ENCODE measurements at places on chromosomes 13 and 19.
A peak's percentile ranks its signal among the peaks of the same experiment; 100 is the strongest.

DNA sequence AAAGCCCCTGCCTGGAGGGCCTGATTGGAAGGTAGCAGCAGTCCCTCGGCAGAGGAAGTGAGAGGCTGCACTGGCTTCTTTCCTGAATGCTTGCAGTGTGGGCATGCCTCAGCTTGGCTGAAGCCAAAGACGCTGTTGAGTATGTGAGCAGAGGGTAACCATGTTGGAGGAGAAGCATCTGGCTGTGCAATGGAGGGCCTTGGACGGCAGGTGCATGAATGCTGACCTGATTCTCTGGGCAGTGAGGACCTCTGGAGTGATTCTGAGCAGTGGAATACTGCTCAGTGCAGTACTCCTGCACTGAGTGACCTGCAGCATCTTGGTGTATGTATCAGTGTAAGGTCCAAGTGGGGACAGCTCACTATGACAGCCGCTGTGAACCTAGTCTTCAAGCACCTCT is 46.9 kb downstream of the SOX1 start:
- no peak for DNase-seq

- no peak for DNase-seq
Measured at GRCh38 chr13:97780486-97780885, 173.0 kb upstream of the IPO5 start.

GRCh38 chr19:6108721-6109633 is 1.3 kb downstream of the RFX2 start:
- peak; percentile 68 for DNase-seq

DNA sequence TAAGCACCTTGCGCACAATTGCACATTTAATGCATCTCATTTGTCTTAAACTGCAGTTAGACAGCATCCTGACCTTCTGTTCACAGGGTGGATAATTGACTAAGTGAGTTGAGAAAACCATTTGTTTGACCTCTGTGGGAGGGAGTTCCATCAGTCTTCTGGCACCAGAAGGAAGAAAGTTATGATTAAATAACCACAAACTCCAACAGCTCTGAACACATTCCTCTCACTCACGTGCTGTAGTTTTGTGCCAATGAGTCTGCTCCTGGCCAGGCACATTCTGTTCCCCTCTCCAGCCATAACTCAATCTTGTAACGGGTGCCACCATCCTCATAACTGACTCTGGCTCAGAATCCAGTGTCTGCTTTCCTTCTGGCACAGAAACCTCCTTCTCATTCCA is 817.2 kb downstream of the SLITRK1 start:
- DNase-seq = peak; percentile 80

GRCh38 chr13:99472122-99472440 is 29.2 kb upstream of the TM9SF2 start:
- no peak for DNase-seq

DNA sequence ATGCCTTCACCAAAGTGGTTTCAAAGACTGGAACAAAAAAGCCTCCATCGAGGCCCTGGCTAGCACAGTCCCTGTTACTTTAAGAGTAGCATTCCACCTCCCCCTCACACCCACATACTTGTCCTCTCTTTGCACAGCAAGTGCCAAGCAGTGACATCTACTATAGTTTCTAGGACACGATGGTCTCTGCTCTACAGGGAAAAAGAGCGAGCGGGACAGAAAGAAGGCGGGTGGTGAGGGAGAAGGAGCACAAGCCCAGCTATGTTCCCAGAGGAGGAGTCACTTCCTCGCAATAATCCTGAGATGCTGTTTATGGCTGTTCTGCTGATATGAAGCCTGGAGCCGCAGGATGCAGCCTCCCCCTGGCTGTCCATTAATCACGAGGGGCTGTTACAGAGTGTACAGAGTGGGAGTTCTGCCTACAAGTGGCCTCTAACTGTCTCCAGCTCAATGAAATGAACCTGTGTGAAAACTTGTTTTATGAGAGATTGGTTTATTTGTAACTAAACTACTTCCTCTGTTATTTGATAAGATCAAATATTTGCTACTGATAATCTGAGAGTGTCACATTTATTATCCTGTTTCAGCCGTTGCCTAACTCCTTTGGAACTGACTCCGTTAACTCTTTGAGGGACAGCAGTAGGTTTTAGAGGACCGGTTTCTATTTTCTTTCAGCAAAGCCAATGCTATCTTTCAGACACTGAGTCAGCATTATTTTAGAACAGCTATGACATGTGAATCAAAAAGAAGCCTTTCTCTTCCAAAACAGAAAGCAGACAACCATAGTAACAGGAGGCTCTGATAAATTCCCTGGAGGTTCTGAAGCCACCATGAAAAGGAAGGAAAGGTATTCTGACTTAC is 208.0 kb downstream of the SPRY2 start:
- DNase-seq = peak; percentile 53

DNA sequence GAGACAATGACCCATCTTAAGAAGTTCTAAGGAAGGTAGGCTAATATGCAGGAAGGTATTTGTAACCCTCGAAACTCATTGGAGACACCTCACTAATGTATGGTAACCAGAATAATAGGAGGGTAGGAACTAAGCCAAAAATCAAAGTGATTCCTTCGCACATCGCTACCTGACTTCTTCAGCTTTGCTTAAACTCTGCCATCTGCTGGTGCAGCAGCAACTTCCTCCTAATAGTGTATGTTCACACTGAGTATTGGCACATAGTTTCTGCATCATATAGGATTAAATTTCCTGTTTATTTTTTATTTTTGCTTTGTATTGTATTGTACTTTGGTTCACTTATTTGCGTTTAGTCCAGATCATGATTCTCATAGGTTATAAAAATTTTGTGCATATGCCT is 676.2 kb downstream of the GPC5 start:
- no peak for DNase-seq

- DNase-seq = peak; percentile 95
Measured at GRCh38 chr19:45641274-45642105, 2.3 kb upstream of the EML2 start.

DNA sequence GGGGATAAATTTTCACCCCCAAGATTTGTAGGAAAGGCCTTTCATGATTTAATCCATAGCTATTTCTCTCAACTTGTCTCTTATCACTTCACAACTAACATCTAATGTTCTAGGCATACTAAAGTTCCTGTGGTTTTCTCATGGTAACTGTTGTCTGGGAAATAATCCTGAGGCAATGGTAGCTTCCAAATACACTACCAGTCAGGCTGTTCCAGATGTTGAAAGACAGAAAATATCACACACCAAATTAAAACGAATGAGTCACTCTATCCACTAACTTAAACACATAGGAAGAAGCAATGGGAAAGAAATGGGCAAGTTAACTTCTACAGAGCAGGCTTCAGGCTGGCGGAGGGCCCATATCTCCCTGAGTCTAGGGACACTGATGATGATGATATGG is 77.7 kb upstream of the MYO16 start:
- no peak for DNase-seq

GRCh38 chr19:40928850-40929249 is 46.8 kb upstream of the CYP2A7 start:
- no peak for DNase-seq

DNA sequence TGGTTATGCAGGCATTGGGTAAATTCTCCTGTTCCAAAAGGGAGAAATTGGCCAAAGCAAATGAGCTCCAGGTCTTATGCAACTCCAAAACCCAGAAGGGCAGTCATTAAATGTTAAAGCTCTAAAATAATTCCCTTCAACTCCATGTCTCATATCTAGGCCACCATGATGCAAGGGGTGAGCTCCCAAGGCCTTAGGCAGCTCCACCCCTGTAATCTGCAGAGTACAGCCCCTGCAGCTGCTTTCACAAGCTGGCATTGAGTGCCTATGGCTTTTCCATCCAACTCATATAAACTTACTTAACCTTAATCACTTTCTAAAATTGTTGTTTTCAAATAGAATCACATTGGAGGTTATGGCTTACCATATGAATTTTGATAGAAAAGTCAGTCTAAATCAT is 44.7 kb upstream of the ZNF429 start:
- no peak for DNase-seq

DNA sequence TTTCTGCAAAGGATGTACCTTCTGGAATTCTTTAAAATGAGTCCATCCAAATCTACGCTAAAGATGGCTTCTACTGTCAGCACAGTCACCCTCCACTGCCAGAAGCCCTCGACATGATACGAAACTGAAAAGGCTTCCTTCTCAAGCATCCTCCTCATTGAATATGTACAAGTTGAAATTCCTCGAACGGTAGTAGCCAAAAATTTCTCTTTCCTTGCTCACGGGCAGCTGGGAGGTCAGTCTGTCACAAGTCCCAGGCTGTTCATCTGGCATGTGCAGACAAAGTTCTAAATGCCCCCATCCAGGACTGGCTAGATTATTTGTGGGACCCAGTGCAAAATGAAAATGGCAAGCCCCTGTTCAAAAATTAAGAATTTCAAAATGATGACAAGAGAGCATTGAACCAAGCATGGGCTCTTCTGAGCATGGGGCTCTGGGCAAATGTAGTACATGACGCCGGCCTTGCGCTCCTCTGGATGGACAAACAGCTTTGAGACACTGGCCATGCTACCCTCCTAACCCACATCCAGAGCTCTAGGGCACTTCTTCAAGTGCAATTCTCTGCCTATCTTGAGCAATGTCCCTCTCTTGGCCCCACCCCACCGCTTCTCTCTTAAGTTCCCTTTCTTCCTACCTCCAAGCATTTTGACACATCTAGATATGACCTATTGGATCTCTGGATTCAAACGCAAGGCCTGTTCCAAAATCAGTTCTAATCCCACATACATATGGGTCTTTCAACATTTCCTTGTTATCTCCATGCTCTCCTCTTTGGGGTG is 78.9 kb upstream of the FLT1 start:
- no peak for DNase-seq

DNA sequence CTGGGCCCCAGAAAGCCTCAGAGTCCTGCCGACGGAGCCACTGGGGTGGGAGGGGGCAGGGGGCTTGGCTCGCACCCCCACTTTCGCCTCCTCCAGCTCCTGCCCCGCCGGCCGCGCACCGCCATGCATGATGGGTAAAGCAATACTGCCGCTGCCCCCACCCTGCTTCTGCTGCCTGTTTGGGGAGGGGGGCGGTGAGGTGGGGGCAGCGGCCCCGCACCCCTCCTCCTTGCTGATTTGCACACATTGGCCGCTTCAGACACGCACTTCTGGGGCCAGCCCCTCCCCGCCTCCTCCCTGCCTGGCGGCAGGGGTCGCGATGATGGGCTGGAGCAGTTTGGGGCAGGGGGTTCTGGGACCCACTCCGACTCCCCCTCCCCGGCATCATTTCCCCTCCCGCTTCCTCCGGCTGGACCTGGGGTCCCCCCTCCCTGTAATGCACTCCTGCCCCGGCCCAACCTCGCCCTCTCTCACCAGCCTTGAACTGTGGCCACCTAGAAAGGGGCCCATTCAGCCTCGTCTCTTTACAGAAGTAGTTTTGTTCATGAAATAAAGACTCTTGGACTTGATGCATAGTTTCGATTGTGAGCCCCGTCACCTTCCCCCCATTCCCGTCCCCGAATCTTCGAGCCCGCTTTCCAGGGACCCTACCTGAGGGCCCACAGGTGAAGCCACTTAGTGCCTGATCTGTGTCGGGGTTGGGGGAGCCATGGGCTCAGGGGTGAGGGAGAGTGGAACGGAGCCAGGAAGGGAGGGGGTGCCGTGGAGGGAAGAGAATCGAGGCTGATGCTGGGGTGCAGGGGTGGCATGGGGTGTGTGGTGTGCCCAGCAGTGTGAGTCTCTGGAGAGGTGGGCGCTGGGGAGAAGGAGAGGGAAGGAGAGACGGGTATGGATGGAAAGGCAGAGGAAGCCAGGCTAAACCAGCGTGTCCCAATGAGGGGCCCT is 1.4 kb upstream of the HPN start:
- DNase-seq = no peak

- no peak for DNase-seq
Measured at GRCh38 chr19:49520705-49521319, 7.0 kb upstream of the RCN3 start.

DNA sequence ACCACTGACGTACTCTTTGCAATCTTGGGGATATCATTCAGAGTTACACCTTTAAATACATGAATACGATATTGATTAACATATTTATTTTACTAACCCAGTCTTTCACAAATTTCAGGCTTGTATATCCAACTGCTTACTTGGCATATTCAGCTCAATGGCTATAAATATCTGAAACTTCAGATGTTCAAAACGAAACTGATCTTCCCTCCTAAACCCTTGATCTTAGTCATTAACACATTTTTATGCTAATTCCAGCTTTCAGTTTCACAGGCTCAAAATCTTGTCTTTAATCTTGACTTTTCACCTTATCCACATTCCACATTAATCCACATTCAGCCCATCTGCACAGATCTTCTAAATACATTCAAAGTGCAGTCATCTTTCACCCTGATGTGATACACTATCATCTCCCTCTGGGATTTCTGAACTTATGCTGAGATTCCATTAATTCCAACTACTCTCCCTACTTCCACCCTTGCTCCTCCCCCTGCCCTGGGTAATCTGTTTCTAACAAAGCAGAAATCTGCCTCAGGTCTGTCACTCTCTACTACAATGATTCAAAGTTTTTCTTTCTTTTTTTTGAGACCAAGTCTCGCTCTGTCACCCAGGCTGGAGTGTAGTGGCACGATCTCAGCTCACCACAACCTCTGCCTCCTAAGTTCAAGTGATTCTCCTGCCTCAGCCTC is 387.2 kb downstream of the GPC5 start:
- DNase-seq = no peak

DNA sequence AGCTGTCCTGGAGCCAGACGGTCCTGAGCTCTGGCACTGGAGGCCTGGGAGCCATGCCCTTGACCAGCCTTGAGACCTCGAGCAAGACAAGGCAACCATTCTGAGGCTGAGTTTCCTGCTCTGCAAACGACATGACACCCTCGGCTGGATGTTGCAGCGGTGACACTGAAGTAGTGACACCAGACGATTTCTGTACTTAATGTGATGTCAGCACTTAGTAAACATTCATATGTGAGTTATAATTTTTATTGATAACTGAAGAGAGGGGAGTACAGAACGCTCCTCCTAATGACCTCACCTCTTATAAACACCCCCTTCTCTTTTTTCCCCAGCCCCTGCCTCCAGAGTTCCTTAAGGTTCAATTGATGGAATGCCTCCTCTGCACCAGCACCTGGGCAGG is 5.8 kb downstream of the NDUFA3 start:
- no peak for DNase-seq

DNA sequence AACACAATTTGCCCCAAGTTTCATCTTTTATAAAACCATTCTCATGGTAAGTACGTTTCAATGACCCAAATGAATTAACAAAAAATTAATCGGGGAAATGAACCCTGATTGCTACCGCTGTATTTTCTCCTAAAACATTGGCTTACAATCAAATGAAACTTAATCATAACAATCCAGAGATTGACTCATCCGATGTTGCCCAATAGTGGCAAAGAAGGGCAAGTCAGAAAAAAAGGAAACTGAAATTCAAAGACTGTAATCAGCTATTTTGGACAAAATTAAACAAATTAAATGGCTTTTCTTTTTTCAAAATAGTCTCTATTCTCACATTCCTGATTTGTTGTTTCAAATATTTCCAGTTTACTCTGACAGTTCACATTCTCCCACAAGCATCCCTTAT is 3.9 kb upstream of the ACOD1 start:
- no peak for DNase-seq

GRCh38 chr13:60448907-60449510 is 52.0 kb downstream of the TDRD3 start:
- no peak for DNase-seq

GRCh38 chr19:41552558-41552957 is 23.4 kb upstream of the CEACAM21 start:
- no peak for DNase-seq

GRCh38 chr13:99687723-99688397 is 186.6 kb downstream of the TM9SF2 start:
- DNase-seq = no peak

Measured in breast epithelium (tissue), 4 donors.